ENCODE measurements at places on chromosomes 1 and 21.

- no peak for DNase-seq
Observed at GRCh38 chr1:12174924-12175810, 8.4 kb downstream of the TNFRSF1B start.

DNA sequence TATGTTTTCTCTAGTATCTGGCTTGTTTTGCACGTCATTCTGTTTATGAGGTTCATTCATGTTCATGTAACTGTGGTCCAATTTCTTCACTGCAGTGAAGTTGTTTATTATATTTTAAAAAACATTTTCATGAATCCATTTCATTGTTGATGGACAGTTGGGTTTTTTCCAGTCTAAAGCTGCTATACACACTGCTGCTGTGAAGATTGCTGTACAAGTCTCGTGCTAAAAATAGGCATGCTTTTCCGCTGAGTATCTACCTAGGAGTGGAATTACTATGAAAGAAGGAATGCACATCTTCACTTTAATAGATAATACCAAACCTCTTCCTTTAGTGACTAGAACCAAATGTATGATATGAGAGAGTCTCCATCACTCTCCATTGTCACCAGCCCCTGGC is 49.0 kb upstream of the ETS2 start:
- DNase-seq: no peak

DNA sequence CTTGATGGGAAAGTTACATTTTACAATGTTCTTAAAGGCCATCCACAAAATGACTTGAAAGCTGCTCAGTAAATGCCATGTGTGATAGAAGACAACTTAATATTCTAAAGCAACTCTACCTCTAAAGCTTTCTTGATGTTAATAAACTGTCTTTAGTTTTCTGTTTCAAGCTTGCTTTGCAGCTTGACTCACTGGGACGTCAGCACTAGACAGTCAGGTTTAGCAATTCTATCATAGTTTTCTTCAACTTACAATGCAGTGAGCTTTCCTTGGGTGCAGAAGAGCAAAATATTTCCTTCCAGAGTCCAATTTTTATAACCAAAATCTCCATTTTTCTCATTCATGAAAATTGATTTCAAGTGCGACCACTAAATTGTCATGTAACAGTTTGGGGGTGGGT is 273.1 kb downstream of the NTNG1 start:
- no peak for DNase-seq

- no peak for DNase-seq
Observed at GRCh38 chr1:42037586-42037985, 115.6 kb upstream of the GUCA2B start.

GRCh38 chr21:34609933-34610549 is 4.9 kb downstream of the RCAN1 start:
- DNase-seq: no peak

GRCh38 chr1:25169168-25169567 is 63.1 kb downstream of the SYF2 start:
- DNase-seq: no peak

DNA sequence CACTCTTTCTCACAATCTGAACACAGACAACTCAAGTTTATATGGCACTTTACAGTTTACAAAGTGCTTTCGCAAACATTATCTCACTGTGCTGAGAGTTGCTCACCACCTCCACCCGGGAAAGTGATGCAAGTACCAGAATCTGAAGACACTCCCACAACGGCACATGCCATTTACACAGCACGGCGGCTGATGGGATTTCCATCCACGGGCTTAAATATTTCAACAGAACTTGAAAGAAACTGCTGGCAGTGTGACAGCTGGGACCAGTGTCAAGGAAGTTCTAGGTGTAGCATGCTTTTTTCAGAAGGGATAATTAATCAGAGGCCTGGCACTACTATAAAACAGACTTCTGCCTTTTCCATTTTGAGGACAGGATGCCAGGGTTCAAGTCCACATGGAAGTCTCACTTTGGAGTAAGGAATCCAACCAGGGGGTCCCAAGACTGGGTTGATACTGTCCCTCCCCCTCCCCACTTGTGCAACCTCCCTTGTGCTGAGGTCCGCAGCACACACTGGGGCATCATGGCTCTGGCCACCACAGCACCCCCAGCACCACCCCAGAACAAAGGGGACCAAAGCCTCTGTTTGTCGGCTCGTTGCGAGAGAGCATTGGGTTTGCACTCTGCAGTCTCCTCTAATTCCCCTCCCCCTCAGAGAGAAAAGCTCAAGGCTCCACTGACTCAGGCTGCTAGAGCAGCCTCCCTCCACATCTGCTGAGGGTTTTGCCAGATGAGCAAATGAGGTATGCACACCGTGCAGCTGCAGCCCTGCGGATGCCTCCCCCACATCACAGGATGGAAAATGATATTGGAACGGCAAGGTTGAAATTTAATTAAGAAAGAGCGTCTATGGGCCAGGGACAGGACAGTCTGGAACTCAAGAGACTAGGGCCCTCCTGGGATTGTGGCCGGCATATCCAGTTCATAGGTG is 154.9 kb downstream of the TGFBR3 start:
- peak; percentile 72 for DNase-seq

DNA sequence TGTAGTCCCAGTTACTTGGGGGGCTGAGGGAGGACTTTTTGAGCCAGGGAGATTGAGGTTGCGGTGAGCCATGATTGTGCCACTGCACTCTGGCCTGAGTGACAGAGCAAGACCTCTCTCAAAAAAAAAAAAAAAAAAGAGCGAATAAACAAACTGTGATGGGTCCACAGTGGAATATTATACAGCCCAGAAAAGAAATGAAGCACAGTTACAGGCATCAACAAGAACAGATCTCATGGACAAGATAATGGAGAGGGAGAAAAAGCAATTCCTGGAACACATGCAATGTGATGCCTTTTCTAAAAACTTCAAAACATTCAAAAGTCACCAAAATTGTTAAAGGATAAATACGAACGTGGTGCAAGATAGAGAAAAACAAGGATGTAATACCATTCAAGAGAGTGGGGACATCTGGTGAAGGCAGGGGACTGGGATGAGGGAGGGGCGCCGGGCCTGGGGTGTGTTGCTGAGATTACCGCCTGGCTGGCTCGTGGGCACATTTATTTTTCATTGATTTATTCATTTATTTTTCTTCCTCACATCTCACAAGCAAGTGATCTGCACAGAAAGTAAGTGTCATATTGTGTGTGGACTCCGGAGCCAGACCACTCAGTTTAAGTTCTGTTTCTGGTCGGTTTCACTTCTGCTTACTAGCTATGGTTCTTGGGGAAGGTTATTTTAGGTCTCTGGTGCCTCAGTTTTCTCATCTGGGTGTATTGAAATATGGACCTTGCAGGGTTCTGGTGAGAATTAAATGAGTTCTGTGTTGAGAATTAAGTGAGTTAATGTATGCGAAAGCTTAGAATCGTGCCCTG is 30.1 kb downstream of the ABCG1 start:
- no peak for DNase-seq

DNA sequence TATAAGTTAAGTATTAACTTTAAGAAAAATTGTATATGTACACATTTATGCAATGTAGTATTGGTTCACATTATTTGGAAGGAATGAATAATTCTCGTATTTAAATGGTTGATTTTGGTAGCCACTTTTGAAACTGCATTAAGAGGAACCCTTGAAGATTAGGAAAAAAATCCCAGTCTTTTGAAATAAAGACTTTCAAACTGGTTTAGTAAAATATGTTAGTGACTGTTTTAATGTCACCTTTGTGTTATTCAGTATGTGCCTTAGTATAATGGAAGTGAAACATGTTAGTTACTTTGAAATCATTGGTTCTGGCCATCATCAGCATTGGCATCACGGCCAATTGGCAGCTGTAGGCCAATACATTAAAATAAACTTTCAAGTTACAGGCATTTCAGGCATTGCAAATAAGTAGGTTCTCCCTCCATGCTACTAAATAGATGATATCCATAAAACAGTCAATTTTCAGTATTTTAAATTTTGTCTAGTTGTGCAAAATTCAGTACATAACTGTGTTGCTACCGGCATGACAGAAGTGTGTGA is 4.4 kb downstream of the MIER1 start:
- no peak for DNase-seq

DNA sequence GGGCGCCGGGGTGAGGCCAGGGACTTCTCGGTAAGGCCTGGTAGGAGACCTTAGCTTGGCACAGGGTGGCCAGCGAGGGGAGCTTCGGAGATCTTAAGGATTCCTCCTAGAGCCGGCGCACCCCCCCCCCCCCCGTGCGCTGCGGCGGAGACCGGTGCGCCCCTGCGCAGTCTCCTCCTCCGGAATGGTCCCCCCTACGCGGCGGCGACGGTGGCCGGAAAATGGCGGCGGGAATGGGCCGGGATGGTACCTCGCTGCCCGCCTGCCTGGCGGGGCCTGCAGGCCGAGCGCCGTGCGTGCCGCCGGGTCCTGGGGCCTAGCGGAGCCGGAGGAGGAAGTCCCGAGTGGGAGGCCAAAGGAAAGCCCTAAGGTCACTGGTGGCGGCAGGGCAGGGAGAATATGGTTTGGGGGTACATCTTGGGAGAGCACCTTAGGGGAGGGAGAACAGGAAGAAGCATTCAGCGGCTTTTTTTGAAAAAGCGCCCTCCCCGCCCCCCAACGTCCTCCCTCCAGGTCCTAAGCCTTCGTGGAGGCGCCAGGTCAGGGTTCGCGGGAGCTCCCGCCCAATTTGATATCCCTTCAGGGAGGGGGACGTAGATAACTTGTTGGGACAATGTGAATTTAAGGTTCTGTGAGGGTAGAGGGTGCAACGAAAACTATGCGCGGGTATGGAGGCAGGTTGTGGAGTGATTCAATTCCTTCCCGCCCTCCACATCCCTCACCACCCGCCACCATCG is 429 bp downstream of the SRRM1 start:
- peak; percentile 42 for DNase-seq

- DNase-seq: no peak
Observed at GRCh38 chr1:204341380-204341779, 18.3 kb downstream of the PLEKHA6 start.

GRCh38 chr1:229768232-229768631 is 142.2 kb downstream of the URB2 start:
- DNase-seq: no peak

GRCh38 chr1:201748335-201748734 is 80.6 kb upstream of the IPO9 start:
- no peak for DNase-seq

- no peak for DNase-seq
Observed at GRCh38 chr1:66247415-66248208, 286.3 kb upstream of the SGIP1 start.

DNA sequence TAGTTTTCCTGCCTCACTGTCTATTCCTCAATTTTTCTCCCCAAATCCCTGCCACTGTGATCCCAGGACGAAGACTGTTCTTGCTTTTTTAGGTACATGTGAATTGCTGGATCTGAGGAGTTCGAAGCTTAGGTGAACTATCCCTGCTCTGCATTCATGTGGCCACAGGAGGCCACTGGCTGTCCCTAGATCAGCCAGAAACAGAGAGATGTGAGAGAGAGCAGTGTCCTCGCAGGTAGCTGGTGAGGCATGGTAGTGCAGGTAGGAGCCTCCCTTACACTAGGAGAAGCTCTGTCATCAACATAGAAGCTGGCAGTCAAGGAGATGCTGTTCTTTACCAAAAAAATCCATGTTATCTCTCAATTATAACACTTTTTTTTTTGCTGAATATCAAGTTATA is 71.5 kb downstream of the USP24 start:
- no peak for DNase-seq

DNA sequence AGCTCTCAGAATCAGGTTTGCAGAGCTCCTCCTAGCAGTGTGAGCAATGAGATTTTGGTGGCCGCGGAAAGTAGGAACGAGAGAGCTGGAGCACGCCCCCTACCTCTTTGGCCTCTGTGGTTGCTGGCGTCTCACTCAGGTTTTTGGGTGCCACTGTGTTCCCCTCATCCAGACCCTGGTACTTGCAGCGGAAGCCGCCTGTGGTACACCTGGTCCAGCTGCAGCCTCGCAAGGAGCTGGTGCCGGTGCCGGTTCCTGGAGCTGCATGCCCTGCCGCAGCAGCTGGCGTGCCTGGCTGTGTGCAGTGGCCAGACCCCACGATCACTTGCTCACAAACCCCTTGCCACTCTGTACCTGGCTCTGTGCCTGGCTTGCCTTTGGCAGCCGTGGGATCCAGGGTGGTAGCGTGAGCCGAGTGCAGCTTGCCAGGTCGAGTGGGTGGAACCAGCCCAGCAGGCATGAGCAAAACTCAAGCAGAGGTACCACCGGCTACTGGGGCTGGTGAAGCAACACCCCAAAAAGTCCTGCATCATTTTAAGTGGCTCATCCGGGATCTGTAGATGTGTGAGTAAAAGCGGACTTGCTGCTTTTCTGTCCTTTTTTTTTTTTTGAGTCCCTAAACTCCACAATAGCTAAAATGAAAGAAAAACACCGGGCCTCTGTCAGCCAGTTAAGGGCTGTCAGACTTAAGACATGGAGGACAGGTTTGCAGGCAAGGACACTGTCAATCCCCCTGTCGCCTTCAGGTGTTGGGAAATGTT is 844.9 kb downstream of the KCNT2 start:
- no peak for DNase-seq

DNA sequence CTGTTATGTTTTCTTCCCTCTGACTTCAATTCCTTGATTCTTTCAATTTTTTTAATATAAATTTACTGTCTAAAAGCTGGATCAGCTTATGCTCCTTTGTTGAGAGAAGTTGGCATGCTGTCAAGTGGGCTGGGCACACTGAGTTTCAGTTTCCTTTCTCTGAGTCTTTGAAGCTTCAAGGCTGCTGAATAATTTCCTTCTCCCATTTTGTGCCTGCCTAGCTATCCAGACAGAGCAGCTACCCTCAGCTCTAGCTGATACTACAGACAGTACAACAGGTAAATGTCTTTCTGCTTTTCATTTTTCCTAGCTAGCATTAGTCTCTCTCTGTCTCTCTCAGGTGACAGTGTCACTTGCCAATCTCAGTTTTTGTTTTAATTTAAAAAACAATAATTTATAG is at the start of gene IFI44:
TSS of gene IFI44 (plus strand) at position 204 of the 400 bp plus-strand sequence. CDS start 365 bp downstream, outside the sequence.
- DNase-seq: peak; percentile 73

DNA sequence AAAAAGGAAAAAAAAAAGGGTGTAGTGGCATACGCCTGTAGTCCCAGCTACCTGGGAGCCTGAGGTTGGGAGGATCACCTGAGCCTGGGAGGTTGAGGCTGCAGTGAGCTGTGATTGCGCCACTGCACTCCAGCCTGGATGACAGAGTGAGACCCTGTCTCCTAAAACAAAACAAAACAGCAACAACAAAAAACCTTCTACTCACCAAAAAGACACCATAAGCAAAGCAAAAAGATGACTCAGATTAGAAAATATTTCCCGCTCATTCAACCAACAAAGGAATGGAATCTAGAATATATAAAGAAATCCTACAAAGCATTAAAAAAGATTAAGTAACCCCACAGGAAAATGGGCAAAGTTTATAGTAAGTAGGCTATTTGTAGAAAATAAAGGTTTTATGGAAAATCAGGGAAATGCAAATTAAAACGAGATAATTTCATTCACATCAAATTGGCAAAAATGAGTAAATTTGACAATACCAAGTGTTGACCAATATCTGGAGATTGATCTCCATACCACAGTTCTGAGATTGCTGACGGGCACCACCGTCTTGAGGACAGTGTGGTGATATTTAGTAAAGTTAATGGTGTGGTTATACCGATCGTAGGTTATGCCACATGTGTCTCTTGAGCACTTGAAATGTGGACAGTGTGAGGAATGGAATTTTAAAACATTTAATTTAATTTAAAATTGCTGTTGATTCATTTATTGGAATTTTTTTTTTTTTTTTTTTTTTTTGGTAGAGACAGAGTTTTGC is 54.0 kb downstream of the PIK3CD start:
- no peak for DNase-seq

- DNase-seq: no peak
Observed at GRCh38 chr1:147336291-147336690, 93.8 kb downstream of the CHD1L start.

Data from right forelimb (tissue), 1 donor.